ENCODE measurements at places on chromosomes 1 and 21.

DNA sequence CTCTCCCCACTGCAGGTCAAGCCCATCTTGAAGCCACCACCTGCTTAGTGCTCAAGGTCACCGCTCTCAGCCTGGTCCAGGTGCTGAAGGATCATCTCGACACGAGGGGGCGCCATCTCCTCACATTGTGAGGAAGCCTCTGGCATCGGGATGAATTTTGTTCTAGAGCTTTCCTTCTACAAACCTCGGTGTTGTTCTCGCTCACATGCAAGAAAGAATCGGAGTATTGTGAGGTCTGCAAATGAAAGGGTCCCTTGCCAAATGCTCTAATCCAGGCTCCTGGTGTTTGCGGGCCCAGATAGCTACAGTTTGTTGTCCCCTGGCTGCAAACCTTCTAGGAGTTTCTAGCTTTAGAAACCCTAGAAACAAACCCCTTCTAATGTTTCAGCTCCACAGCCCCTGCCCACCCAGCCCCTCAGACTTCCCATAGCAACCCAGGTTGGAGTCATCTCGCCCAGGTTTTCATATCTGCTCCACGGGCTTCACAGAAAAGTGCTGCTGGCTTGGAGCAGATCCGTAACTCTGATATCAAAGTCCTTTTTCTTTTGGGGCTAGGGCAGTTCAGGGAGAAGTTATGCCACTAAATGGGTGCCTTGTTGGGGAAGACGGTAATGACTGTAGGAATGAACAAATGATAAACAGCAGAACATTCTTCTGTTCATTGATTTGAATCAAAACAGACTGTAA, 8.6 kb upstream of the ATP5PO start:
- peak; percentile 34 for DNase-seq

DNA sequence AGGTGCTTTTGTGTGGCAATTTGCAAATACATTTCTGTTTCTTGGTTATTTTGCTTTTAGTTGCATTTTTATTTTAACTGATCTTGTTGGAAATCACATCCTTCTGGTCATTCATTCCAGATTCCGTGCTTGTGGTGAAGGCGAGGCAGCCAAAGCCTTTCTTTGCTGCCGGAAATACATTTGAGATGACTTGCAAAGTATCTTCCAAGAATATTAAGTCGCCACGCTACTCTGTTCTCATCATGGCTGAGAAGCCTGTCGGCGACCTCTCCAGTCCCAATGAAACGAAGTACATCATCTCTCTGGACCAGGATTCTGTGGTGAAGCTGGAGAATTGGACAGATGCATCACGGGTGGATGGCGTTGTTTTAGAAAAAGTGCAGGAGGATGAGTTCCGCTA, 34.8 kb upstream of the CD101 start:
- no peak for DNase-seq

GRCh38 chr1:1593834-1594601, 5.9 kb downstream of the FNDC10 start:
- no peak for DNase-seq

DNA sequence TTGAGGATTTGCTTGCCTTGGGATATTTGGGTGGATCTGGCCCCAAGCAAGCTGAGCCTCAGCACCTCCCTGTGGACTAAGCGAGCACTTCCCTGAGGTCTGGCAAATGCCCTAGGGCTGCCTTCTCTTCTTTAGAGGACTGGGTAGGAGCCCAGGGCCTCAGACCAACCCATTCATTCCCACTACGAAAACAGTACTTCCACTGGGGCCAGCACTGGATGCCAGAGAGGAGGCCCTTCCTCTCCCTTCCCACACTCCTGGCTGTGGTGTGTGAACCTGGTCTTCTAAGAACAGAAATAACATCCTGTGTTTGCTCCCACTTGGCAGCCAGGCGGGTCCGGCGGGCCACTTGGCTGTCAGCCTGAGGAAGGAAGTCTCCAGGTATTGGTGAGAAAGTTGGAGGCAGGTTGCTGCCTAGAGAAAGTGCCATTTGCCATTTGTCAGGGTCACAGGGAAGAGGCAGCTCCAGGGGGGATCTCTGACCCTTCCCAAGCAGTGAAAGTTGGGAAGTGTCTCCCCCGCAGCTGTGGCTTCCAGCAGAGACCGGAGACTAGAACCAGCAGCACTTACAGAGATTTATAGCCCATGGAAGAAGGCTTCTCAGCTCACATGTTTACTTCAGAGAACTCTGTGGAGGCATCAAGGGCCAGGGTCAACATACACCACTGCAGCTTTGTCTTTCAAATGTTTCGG, 323.5 kb downstream of the SIPA1L2 start:
- DNase-seq, result no peak

DNA sequence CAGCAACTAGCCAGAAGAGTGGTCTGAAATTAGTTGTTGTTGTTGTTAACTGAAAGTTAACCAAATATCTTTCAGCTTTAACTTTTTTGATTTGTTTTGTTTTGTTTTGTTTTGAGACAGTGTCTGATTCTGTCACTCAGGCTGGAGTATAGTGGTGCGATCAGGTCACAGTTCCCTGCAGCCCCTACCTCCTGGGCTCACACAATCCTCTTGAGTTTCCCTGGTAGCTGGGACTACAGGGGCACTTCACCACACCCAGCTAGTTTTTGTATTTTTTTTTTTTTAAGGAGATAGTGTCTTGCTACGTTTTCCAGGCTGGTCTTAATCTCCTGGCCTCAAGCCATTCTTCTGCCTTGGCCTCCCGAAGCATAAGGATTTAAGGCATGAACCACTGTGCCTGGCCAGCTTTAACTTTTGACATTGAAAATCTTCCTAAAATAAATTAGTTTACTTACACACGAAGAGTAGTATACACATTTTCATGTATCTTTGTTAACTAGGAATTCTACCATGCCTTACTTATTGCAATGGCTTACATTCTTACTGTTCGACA, 45.0 kb downstream of the GNG12 start:
- DNase-seq, result no peak

- DNase-seq, result no peak
Measured at GRCh38 chr1:242745079-242745478, 220.6 kb upstream of the PLD5 start.

- DNase-seq, result no peak
Measured at GRCh38 chr1:184424945-184425344, 38.1 kb downstream of the C1orf21 start.

- DNase-seq, result no peak
Measured at GRCh38 chr1:205016075-205016474, 26.9 kb upstream of the CNTN2 start.
